Amniotic stem cell (primary cell): ENCODE measurements at places on chromosomes 11 and 22.

DNA sequence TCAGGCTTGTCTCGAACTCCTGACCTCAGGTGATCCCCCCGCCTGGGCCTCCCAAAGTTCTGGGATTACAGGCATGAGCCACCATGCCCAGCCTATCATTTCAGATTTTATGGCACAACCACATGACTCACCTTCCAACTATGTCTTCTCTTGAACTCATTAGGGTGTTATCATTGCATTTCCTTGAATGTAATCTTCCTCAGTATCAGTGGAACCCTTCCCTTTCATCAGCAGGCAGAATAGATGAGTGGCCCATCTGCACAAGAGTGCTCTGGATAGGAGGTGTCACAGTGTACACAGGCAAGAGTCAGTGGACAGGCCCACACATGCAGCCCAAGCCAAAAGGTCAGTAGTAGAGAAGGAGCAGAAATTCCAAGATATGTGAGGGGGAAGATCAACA, 29.1 kb upstream of the AQP11 start:
- no peak for DNase-seq

DNA sequence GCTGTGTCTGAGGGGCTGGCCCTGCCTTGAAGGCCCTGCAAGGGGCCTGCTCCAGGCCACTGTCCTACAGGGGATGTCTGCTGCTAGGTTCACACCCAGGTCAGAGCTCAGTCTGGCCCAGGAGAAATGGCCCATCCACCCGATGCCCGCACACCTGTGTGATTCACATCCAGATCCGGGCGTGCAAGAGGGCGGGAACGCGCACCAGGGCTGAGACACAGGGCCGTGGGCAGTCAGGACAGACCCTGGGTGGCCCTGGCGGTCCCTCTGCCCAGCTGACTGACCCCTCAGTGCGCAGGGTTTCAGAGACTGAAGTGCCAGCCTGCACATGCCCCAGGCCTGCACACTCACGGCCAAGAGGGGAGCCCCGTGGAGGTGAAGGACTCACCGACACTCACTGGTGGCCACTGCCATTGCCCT, 7.4 kb downstream of the TOLLIP start:
- DNase-seq = no peak

DNA sequence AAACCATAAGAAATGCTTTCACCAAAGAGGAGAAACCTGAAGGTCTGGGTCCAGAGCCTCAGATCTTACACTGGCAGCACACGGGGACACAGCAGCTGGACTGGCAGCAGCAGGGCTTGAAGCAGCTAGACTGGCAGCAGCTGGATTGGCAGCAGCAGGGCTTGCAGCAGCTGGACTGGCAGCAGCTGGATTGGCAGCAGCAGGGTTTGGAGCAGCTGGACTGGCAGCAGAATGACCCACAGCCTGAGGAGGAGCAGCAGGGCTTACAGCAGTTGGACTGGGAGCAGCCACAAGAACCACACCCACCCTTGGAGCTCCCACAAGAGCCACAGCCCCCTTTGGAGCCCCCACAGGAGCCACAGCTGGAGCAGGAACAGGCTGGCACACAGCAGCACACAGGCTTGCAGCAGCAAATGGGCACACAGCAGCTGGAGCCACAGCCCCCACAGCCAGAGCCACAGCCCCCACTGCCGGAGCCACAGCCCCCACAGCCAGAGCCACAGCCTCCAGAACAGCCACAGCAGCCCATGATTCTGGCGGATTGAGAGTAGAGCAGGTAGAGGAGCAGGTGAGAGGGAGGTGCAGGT, at the start of gene KRTAP5-11:
Gene KRTAP5-11 (minus strand): TSS at position 567 of the 587 bp plus-strand sequence. CDS start 38 bp downstream, at position 529.
- no peak for DNase-seq

GRCh38 chr11:119764108-119764868, 35.3 kb upstream of the NECTIN1 start:
- DNase-seq = no peak

- DNase-seq = no peak
These were observed 28.0 kb downstream of the TRIM66 start for GRCh38 chr11:8654503-8654902.

DNA sequence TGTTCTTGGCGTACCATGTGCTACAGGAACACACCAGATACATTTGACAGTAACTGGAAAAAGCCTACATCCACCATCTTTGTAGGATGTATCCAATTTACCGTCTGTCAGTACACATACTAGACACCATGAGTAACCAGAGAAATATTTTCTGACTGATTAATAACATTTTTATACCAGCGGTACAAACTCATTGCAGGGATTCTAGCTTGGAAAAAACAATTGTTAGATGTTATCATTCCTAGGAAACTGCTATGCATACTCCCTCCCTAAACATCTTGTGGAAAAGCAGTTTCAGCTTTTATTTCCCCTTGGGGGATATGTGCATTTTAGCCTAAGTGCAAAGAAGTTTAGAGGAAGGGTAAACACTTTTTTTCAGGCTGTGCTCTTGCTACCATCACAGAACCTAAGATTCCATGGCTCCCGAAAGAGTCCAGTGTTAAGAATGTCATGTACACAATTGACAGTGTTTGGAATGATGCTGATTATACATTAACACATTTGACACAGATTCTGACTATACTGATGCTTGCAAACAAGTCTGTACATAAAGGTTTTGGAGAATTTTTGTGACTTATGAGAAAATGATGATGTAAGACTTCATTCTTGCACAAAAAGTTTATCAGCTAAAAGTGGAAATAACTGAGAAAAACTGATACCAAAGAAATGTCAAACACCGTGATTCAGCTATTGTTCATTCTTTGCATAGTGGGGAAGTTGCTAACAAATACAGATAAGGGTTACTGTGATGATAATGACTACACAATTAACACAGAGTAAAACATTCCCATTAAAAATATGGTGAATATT, 23.7 kb downstream of the NCF4 start:
- no peak for DNase-seq

- DNase-seq = no peak
These were observed 71.3 kb downstream of the ETS1 start for GRCh38 chr11:128515826-128516778.

DNA sequence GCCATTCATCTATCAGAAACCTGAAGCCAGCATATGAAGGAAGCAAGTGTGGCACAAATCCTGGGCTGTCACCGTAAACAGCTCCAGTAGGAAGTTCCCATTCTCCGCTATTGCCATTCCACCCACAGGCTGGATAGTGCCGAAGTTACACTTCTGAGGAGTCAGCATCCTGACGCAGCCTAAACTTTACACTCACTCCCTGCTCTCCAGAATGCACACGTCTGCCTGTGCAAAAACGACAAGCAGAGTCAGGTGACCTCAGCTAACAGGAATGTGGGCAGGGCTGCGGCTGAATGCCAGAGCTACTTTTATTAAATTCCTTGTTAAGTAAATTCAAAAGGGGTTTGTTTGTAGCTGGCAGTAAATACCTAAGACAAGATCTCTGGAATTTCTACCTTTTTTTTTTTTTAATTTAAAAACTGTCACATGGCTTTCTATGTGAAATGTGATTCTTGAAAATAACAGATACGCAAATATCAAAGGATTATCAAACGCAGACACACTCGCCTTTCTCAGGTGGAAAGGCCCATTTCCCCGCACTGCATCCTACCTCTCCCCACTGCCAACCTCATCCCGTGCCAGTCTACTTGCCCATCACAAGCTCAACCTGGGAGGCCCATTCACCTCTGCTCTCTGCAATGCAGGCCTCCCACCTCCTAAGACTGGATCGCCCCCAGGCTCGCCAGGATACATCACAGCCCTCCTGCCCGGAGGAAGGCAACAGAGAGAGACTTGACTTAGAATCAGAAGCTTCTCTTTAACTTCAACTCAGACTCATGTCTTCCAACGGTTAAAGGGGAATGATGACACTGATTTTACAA, 33.5 kb downstream of the NFRKB start:
- DNase-seq = peak; percentile 73

DNA sequence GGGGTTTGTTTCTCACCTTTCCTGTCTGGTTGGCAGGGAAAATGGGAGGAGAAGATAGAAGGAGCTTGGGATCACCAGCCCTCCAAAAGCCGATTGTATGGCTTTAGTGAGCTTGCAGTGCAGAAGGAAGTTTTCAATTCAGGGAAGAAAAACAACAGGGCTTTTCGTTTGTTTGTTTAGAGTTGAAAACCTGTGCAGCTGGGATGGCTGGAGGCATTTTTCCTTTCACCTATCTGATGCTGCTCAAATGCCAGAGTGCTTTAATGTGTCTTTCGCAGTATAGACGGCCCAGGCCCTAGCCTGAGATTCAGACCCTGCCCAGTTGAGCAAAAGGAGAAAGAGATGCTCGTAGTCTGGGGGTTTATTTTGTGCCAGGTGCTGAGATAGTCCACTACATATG, 87.9 kb downstream of the INSC start:
- DNase-seq = no peak

DNA sequence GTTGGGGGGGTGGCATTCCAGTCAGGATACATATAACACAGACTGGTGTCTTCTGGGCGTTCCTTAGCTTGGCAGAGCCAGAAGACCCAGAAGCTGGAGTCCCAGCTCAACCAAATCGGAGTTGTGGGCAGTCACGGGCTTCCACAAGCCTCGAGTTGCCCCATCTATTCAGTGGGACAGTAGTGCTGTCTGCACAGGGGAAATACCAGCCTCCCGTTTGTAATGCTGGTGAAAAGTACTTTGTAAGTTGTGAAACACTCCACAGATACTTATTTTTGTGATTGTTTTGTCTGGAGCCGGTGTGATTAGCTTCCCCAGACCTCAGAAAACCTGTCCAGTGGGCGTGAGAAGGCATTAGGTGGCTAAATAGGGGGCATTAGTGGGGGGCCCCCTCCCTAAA, 13.6 kb downstream of the DGKZ start:
- DNase-seq = no peak

DNA sequence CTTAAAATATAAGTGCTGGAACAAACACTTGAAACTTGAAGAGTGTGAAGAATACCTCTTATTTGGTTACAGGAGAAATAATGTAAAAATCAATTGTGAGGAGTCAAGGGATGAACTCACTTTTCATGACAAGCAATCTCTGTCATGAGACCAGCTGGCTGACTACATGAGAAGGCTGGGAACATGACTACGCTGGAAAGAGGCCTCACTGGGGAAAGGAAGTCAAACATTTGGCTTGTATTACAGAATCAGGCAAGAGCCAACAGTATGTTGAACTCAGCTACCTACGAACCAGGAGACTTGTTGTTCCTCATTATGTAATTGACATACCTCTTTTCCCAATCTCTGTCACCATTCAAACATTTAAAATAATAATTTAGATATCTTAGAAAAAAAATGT, 14.4 kb downstream of the DCDC1 start:
- DNase-seq = no peak

GRCh38 chr11:126861796-126862459, 138.6 kb downstream of the KIRREL3 start:
- no peak for DNase-seq

GRCh38 chr11:38538866-38539680, 1941.0 kb upstream of the RAG2 start:
- DNase-seq = no peak

GRCh38 chr22:20607157-20607907, 99.9 kb downstream of the MED15 start:
- no peak for DNase-seq

DNA sequence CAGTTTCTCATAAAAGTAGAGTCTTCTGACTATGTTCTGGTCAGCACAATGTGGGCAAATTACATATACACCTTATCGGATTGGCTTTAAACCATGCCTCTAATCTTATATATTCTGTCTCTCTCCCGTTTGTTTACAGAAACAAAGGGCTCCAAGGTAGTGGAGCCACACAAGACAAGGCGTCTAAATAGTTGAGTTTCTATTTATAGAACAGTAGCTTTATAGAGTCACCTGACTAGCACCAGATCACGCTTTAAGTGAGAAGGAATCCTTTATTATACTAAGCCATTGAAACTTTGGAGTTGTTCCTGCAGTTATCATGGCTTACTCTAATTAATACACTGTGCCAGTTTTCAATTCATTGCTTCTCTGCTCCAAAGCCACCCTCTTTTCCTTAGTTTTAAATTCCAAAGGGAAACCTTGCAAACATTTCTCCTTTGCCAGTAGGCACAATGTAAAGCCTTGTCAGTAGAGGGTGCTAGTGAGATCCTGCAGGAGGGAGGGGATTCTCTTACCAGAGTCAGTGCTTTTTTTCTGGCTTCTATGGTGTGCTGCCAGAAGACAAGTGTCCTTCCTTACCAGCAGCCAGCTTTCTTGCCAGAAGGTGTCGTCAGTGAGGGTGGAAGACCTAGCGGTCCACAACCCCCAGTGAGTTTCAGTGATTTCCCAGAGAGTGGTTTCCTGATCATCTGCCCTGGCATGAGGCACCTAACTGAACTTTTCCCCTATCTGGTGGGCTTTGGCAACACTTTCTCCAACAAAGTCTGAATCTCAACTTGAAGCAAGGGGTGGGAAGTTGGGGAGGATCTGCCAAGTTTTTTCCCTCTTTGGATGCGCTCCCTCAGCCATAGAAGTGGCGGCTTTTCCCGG, 71.7 kb downstream of the RAB38 start:
- DNase-seq = peak; percentile 2

GRCh38 chr11:99893811-99894210, 793.3 kb upstream of the ARHGAP42 start:
- no peak for DNase-seq

GRCh38 chr22:50224071-50224470, 20.8 kb downstream of the TUBGCP6 start:
- DNase-seq = no peak

GRCh38 chr22:48096851-48097665, 1334.6 kb downstream of the TBC1D22A start:
- no peak for DNase-seq

DNA sequence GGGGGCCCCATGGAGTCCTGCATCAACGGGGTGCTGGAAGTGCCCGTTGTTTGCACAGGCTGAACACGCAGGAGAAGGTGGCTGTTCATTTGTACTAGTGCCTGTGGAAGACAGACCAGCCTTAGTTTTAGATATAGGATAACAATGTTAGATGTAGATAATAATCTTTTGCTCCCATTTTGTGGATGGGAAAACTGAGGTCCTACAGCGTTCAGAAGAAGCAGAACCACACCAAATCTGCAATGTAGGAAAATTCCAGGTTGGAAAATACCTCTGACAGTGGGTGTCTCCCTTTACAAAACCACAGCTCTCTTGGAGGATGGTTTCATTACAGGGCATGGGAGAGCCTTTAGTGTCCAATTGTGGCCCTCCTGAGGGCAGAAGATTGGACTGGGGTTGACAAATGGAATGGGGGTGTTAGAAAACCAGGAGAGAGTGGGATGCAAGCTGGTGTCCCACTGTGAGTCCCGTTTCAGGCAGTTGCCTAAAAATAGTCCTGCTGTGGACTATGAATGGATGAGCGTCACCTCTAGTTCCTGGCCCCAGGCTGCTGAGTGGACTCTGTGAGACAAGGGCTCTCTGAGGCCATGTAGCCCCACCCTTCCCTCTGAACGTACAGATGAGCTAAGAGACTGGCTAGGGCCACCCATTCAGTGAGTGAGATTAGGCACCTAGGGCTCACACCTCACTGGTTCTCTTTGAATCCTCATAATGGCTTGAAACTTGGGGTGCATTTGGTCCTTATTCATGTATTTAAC, 508.8 kb downstream of the MN1 start:
- no peak for DNase-seq

- DNase-seq = no peak
These were observed 61.1 kb downstream of the FLRT1 start for GRCh38 chr11:64096835-64097234.
